SJCRH30 (cell line): ENCODE measurements at places on chromosomes 5 and 9. TPM values are rescaled to one million over a fixed set of nuclear protein-coding genes. Genes with fewer than 3 reads are reported as not detected.

Gene CCDC112
- total RNA-seq, result 6.3 and 7.4 TPM in 2 replicates

Gene IL31RA
- total RNA-seq, result 0.18 TPM in 1 of 2 replicates, not detected in the other

Gene FAM163B
- total RNA-seq, result 2.5 and 3.4 TPM in 2 replicates

Gene IL9
- total RNA-seq, result not detected in 2 replicates

DNA sequence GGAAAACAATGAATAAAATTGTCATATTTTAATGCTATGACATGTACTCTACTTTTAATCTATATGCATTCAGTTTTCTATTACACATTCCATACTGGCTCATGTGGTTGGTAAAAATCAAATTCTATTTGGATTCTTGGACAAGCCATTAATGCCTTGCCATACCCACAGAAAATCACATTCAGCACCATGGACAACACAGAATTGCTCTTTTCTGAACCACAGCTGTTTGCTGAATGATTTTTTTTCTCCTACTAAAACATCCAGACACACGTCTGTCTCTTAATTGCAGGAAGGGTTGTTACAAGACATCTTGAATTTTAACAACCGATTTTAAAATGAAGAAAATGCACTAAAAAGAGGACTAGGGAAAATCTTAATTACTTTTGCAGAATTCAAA is 675.6 kb downstream of the BRINP1 start:
- DNase-seq, result peak; percentile 22

DNA sequence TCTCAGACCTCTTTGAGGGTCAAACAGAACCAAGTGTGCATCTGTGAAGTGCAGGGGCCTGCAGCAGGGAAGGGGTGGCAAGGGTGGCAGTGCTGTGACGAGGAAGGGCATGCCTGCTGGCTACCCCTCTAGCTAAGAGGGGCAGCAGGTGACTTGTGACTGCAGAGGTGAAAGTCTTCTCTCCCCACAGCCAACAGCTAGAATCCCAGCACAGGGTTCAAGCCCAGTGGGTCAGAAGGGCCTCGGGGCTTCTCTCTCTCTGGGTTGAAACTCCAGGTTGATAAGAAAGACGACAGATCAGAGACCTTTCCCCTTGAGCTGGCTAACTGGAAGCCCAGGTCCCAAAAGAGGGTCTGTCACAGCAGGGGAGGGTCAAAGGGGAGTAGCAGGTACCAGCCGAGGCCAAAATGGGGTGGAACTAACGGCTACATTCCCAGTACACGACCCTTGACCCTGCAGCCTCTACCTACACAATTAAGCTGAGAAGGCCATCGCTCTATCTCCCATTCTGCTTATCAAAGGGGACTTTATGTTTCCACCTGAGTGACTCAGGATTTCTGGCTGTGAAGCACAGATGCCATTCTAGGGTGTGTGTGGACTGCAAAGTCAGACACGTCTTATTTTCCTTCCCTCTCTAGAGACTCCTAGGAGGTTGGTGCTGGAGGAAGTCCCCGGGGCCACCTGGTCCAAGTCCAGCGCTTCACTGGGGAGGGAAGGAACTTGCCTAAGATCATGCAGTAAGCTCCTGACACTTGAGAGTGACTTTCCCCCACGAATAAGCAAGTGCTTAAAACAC is 14.6 kb downstream of the ANKS6 start:
- no peak for DNase-seq

DNA sequence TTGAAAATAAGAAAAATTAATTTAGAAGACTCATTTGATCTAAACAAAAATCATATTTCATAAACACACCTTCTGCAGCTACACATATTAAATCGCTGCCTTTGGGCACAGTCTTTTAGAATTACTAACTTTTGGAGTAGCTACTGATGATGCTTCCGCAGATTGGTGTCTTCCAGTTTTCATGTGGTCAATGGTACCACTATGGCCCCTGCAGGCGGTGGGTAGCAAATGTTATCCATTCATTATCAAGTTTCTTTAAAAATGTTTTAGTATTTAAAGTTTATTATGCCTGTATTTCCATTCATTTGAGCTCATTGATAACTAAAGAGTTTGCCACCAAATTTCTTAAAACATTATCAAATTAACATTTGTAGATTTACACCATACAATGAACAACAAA is 122.9 kb upstream of the GRAMD2B start:
- DNase-seq, result peak; percentile 22

GRCh38 chr5:83363111-83363885 is 108.2 kb upstream of the VCAN start:
- no peak for DNase-seq

DNA sequence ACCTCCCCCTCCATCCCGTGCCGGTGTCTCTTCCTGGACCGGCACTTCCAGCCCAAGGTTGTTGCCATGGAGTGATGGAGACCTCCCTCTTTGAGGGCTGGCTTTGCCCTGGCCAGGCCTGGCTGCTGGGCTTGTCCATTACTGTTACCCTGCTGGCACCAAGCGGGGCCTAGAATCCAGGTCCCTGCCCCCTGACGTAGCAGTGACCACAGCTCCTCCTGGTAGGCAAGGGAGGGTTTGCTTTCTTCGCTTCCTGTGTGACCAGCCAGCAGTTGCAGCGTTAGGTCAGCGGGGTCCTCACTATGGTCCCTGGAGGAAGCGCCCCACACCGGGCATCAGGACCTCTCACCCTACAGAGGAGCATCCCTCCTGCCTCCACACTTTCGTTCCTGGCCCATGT is 146.7 kb upstream of the COL5A1 start:
- no peak for DNase-seq

- DNase-seq, result no peak
These were observed 1409.6 kb upstream of the WWC1 start for GRCh38 chr5:166881802-166882201.
